ENCODE measurements at places on chromosomes 12 and 14.

- DNase-seq, result no peak
Observed at GRCh38 chr12:105855361-105856047, 283.2 kb downstream of the NUAK1 start.

DNA sequence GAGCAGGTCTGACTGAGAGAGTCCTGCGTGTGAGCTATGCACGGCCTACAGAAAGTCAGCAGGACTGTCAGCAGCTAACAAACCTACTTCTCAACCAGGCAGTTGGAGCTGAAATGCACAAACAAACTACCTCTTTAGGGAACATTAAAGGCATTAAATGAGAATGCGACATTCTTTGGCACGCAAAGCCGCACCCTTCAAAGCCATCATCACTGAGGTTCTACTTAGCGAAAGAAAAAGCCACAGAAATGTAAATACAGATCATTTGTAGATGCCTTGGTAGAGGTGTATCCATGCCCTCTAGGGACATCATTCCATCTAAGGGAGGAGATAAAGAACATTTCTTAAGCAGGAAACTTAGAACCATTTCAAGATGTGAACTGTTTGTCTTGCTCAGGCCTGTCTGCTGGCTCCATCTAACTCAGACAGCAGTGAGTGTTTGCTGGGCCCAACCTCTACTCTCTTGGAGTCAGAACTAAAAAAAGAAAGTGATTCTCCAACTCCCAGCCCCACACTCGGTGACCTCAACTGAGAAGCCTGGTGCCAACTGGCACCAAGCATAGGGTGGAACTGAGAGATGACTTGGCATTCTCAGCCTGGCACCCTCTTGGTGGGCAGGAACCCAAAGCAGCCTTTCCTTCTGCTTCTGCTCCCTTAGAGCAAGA is 63.5 kb upstream of the MBIP start:
- no peak for DNase-seq

DNA sequence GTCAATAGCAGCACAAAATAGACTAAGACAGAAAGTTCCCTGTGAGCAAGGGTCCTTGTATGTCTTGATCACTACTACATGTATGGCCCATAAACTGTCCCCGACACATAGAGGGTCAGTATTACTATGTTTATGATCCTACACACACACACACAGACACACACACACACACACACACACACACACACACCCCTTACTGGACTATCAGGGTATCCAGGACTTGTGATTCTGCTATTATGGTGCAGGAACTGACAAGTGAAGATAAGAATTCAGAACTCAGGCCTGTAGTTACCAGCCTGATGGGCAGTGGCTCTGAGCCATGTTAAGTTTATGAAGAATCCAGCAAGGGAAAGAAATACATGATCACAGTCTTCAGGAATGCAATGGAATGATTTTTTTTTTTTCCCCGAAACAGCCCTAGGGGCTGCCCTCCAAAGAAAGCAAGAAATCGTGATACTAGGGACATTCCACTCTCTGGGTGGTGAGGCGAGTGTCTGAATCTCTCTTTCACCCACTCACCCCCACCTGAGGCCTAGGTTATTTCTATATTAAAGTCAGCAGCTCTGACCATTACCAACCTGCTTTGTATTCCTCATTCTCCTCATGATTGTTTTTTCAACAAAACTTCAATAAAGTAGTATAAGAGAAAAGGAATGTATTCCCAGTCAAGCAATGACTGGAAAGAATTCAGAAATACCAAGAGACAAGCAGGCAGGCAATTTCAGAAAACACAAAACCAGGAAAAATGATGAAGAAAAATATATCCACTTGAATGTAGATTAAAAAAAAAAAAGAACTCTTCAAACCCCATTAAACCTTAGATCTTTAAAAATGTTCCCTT is 105.8 kb downstream of the AVPR1A start:
- DNase-seq, result no peak

DNA sequence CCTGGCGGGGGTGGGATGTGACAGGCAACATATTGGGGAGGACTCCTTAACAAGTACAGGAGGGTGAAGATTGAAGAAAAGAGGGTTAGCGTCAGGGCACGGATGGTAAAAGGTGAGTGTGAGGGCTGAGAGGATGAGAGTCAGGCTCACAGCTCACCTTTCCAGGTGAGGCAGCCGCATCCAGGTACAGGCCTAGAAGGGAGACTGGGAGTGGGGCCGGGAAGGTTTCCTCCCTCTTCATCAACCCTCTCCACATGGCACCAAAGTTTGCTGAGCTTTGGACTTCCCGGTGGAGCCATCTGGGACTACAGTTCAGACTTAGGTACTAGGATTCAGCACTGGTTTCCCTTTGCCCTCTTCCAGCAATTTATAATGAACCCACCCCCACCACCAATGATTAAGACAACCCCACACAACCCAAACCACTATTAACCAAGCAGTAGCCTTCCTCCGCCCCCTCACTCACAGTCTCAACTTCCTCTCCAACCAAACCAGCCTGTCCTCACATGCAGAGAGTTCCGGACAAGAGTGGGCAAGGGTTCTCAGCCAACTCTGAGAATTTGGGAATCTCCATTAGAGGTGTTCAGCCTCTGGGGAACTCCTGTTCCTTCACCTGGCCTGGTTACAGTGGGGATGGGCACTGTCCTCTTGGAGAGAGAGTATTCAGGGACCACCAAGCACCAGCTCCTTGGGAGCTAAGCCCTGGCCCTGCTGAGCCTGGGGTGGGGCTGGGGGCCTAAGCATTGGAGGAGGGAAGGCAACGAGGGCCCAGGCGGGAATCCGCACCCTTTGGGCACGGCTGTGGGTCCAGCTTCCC is 2.4 kb upstream of the HOXC4 start:
- DNase-seq, result no peak

DNA sequence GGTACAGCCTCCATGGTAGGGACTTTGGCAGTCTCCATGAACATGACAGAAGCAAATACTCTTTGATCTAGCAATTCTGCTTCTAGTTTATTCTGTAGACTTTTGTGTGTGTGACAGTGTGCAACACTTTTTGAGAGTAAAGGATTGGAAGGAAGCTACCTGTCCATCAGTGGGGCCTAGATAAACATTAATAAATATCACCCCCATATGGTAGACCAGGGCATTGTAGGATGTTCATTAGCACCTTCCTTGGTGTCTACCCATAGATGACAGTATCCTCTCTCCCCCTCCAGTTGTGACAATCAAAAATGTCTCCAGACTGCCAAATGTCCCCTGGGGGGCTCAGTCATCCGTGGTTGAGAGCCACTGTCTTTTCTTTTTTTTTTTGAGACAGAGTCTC is 10.8 kb downstream of the SNRNP35 start:
- peak; percentile 14 for DNase-seq

Data from hematopoietic multipotent progenitor cell treated with erythropoietin and hydrocortisone succinate and interleukin-3 and kit ligand, for 15 days (in vitro differentiated cells).